B cell (primary cell): ENCODE measurements at places on chromosomes 13 and 19.

DNA sequence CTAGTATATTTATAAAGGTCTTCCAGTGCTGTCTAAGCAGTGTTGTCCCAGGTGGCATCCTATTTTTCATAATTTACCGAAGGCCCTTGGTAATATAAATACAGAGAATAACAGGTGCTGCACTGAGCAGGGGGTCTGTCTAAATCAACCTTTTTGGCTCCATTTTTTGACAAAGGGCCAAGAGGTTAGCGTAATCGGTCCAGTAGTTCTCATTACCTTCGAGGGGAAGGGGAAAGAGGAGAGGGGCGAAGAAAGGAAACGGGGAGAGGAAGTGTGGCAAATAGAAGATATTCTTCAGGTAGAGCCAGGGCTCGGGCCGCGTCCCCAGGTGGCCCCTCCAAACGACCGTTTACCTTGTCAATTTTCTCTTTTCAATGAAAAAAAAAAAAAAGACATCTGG, 749 bp upstream of the PAN3 start:
- no peak for DNase-seq

GRCh38 chr19:12859546-12859945, 21.2 kb downstream of the MAST1 start:
- no peak for DNase-seq

- no peak for DNase-seq
These were observed 14.1 kb downstream of the NOSIP start for GRCh38 chr19:49566302-49566701.

- no peak for DNase-seq
These were observed 1.2 kb upstream of the KATNAL1 start for GRCh38 chr13:30308548-30308947.

- DNase-seq, result peak; percentile 84
These were observed 16.3 kb upstream of the TCF3 start for GRCh38 chr19:1668486-1669270.

DNA sequence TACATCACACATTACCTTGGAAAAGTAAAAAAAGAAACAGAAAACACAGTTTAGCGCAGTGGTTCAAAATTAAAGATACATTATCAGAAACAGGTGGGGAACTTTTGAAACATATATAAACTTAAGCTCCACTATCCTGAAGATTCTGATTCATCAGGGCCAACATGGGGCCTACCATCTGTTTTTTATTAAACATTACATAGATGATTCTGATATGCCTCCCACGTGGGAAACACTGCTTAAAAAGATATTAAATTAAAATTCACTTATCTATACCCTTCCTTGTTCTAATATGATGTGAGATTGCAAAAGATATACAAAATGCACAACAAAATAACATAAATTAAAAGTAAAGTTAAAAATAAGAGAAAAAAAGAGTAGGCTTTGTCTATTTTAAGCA, 125.0 kb downstream of the VWA8 start:
- no peak for DNase-seq

DNA sequence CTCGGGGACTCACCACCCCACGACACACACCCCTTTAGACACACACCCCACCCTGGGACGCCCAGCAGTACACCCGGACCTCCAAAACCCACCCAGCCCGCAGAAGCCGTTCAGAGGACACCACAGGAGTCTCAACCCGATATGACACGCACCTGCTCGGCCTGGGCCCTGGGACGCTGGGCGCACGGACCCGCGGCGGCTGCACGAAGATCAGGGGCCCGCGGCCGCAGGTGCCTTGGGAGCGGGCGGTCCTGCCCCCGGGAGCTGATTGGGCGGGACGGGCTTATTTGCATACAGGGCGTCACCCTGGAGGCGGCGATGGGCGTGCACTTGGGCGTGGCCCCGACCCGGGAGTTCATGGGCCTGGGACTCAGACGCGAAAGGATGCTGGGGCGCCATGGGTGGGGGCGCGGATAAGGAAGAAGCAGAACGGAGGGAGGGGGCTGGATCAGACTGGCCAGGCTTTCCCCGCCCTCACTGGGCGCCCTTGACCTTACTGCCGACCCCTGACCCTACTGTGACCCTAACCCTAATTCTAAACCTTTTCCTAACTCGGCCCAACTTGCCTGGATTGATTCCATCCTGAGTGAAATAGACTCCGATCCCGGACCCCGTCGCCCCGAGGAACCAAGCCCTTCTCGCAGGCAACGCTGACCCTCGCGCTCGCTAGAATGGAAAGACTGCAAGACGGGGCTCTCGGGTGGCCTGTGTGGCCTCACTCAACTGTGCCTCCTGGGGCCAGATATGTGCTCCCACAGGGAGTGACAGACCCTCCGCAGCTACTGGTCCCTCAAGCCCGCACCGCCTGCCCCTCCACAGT, at the start of gene MEF2B:
TSS of gene MEF2B (minus strand) at position 211 of the 820 bp plus-strand sequence. CDS start 19,528 bp downstream, outside the sequence.
- DNase-seq, result peak; percentile 88

- DNase-seq, result no peak
These were observed 560.9 kb upstream of the PCDH9 start for GRCh38 chr13:67791047-67791446.

- DNase-seq, result no peak
These were observed 14.3 kb upstream of the FKRP start for GRCh38 chr19:46731584-46731983.

GRCh38 chr19:45186509-45187334, 8.1 kb downstream of the BLOC1S3 start:
- no peak for DNase-seq

- DNase-seq, result no peak
These were observed 19.2 kb downstream of the EPN1 start for GRCh38 chr19:55694241-55694655.

DNA sequence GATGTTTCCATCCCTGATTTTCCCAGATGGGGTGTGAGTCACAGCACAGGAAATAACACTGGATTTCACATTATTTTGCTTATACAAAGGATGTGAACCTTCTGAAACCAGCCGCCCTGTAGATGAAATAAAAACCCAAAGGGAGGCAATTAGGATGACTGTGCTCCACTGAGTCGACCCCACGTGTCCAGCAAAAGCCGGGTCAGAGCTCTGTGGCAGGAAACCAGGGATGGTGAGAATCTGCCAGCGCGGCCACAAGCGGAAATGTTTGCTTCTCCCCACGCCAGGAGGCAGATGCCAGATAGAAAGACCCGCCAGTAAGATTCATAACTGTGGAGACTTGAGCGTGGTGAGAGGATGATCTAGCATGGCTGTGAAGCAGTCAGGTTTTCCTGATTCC, 764.4 kb downstream of the LIG4 start:
- DNase-seq, result no peak

- no peak for DNase-seq
These were observed 15.9 kb upstream of the JUND start for GRCh38 chr19:18297308-18297707.

GRCh38 chr19:58033741-58034476, at the start of gene ZSCAN1:
TSS of gene ZSCAN1 (plus strand) at chr19:58034025. CDS start at chr19:58037837, 3,812 bp downstream.
- peak; percentile 82 for DNase-seq

DNA sequence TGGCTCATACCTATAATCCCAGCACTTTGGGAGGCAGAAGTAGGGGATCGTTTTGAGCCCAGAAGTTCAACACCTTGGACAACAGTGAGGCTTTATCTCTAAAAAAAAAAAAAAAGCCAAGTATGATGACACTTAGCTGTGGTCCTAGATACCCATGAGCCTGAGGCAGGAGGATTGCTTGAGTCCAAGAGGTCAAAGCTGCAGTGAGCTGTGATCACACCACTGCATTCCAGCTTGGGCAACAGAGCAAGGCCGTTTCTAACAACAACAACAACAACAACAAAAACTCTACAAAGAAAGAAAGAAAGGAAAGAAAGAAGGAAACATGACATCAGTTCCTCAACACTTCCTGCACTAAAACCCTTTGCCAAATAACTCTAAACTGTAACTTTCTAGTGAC, 265.1 kb upstream of the DACH1 start:
- DNase-seq, result no peak

DNA sequence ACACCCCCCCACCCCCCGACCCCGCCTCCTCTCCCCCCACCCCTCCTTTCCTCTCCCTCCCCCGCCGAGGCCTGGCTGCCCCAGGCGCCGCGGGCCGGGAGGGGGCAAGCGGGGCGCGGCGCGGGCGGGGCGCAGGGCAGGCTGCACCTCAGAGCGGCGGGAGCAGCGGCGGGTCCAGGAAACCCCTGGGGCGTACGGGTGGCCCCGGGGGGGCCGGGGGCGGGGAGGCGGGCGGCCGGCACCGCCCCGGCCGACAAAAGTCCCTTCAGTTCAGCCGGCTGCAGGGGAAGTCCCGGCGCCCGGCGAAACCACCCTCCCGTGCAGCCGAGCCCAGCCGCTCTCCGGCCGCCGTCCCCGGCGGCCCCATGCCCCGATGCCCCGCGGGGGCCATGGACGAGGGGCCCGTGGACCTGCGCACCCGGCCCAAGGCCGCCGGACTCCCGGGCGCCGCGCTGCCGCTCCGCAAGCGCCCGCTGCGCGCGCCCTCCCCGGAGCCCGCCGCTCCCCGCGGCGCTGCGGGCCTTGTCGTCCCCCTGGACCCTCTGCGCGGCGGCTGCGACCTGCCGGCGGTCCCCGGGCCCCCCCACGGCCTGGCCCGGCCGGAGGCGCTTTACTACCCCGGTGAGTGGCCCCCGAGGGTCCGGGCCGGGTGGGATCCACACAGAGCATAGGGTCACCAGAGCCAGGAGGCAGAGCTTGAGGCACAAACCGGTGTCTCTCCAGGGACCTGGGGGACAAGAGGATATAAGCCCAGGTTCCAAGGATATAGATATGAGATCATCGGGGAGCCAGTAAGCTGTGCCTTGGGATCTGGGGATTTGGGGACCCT, at the start of gene BCL3:
TSS of gene BCL3 (plus strand) at position 283 of the 829 bp plus-strand sequence. CDS start at position 366, 83 bp downstream.
- peak; percentile 89 for DNase-seq

- peak; percentile 35 for DNase-seq
These were observed 46.2 kb downstream of the ACTN4 start for GRCh38 chr19:38693380-38694223.

DNA sequence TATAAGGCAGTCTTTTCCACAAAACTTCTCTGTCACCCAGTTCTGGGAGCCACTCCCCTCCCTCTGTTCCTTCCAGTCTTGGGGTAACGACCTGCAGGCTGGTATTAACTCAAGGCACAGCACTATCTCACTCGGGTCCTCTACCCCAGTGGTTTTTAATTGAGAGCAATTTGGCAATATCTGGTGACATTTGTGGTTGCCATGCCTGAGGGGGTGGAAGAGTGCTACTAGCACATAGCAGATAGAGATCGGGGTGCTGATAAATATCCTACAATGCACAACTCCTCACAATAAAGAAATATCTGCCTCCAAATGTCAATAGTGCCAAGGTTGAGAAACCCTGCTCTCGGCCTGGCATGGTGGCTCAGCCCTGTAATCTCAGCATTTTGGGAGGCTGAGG, 117.7 kb upstream of the ABCC4 start:
- no peak for DNase-seq

DNA sequence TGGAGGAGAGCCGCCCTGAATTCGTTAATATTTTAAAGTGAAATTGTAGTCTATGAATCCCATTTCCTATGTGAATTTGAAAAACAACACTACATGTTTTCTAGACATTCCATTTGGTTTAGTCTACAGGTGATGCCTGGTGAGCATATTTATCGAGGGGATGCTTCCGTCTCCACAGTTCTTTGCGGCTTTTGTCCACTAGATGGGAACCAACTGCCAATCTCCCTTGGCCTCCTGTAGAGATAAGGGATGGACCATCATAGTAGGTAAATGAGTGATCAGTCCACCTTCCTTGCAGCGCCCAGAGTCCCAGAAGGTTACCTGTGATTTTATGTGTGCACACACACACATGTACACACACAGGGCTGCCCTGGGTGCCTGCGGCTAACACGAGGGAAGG, 289.8 kb upstream of the SOX21 start:
- no peak for DNase-seq

- DNase-seq, result no peak
These were observed 6.2 kb downstream of the C2CD4C start for GRCh38 chr19:402786-403185.

- DNase-seq, result no peak
These were observed 316 bp upstream of the ZNF530 start for GRCh38 chr19:57599377-57599760.

GRCh38 chr19:28403690-28404089, 809.3 kb downstream of the UQCRFS1 start:
- no peak for DNase-seq

DNA sequence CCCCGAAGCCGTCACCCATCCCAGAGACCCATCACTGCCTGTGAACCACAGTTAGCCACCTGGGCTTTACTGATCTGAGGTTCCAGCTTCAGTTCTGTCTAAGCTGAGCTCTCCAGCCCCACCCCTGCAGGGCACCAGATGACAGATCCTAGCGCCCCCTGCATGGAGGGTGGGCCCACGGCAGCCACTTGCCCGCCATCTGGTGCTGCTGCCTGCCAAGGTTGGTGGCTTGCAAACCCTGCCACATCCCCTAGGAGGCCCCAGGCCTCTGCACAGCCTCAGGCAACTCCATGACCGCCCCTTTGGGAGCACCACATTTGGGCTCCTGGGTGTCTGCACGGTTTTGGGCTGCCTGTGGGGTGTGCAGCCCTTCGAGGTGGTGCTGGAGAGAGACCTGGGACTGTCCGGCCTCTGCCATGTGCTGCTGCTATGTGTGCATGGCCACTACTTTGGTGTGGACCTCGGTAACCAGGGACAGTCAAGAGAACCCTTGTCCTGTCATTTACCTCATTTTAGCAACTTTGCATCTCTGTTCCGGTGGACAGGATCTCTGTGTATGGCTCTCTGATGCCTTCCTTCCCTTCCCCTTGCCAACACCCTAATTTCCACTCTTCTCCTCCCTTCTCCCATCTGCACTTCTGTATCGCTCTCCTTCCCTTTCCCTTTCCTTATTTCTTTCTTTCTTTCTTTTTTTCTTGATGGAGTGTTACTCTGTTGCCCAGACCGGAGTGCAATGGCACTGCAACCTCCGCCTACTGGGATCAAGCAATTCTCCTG, 17.4 kb upstream of the SDHAF1 start:
- DNase-seq, result no peak

GRCh38 chr13:28394422-28394821, 100.5 kb downstream of the FLT1 start:
- no peak for DNase-seq

DNA sequence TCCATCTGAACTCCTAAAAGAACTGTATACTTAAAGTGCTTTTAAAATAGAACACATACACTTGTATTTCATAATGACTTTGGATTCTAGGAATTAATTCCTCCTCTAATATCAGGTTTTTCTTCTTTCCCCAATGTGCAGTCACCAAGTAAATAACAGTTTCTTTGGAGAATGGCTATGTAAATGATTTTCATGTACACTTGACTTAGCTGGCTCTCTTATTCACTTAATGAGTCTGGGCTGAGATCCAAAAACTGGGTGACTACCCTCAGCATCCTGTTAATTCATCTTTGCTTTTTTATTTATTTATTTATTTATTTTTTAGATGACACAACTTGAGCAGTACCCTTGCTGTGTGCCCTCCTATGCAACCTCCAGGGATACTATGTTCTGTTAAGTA, 1003.7 kb downstream of the SLITRK1 start:
- DNase-seq, result no peak

GRCh38 chr13:106774621-106775020, 206.7 kb upstream of the ARGLU1 start:
- no peak for DNase-seq

- DNase-seq, result no peak
These were observed 1257.3 kb downstream of the DIAPH3 start for GRCh38 chr13:58906329-58907007.

DNA sequence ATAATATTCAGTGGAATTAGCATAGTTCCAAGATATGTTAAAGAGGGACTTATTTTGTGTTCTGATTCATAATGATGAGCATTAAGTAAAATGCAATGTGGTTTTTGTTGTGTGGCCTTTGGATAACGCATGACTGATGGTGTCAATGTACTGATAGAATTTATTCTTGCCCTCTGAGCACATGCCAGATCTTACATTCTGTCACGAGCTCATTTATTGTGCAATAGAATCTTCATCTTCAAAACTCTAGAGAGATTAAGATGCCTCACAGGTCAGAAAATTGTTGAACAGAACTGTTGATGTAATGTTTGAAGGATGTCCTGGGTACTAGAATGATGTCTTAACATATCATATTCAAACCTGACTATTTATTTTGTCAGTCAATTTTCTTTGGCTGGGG, 148.0 kb upstream of the HTR2A start:
- DNase-seq, result no peak
